ENCODE measurements at places on chromosomes 6 and 20.

DNA sequence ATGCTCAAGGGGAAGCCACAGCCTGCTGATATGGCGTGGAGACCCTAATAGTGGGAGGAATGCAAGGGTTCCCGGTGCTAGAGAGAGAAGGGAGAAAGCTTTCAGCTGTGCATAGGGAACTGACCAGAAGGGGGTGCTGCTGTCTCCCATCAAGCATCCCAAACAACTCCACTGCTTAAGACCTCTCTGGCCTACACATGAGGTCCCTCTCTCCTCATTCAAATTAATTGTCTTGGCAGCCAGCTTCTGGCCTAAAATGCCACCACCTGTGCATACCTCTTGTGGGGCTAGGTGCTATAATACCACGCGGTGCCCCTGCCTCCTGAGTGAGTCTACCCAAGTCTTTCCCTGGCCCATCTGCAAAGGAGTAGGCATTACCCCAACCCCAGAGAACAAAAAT, 14.5 kb downstream of the ADISSP start:
- peak; percentile 81 for DNase-seq

DNA sequence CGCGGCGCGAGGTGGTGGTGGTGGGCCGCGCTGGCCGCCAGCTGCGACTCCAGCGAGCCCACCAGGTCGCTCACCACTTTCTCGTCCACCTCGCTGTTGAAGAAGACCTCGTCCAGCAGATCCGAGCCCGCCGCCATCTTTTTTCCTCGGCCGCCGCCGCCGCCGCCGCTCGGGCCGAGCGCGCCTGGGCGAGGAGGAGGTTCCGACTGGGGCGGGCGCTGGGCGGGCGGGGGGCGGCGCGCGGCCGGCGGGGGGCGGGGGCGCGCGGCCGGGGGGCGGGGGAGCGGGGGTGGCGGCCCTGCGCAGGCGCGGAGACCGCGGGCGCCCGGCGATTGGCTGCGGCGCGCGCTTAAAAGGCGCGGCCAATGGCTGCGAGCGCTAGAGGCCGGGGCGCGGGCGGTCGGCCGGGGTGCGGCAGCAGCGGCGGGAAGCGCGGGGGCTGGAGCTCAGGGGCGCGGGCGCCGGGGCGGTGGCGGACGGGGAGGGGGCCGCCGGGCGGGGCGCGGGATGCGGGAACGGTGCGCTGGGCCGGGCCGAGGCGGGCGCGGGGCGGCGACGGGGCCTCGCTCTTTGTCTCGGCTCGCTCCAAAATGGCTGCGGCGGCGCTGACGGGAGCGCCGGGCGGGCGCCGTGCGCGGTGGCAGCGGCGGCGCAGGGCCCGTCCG, at the start of gene TAF4:
Gene TAF4 (minus strand): TSS at position 208 of the 665 bp plus-strand sequence. CDS start 71 bp downstream, at position 137.
- peak; percentile 80 for DNase-seq

- DNase-seq, result no peak
These were observed 2.6 kb downstream of the TDRD6 start for GRCh38 chr6:46690141-46690755.

DNA sequence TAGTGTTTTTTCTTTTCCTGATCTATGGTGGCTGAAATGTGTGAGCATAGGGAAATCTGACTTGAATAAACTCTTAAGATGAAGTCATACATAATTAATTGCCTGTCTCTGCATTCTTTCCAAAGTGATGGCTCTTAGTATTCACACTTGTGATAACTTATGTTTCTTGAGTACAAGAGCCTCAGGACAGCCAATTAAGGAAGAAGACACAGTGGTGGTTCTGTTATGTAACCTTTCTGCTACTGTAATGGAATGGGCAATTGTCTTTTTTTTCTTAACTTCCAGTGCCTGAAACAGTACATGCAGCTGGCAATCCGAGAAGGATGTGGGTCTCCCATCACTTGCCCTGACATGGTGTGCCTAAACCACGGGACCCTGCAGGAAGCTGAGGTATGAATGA, 40.1 kb downstream of the RNF144B start:
- DNase-seq, result no peak
